Stimulated activated CD8-positive, alpha-beta memory T cell treated with anti-CD3 and anti-CD28 coated beads, Interleukin-7, amount 100 ng/mL, for 4 hours (primary cell): ENCODE measurements at places on chromosomes 1 and 21.

DNA sequence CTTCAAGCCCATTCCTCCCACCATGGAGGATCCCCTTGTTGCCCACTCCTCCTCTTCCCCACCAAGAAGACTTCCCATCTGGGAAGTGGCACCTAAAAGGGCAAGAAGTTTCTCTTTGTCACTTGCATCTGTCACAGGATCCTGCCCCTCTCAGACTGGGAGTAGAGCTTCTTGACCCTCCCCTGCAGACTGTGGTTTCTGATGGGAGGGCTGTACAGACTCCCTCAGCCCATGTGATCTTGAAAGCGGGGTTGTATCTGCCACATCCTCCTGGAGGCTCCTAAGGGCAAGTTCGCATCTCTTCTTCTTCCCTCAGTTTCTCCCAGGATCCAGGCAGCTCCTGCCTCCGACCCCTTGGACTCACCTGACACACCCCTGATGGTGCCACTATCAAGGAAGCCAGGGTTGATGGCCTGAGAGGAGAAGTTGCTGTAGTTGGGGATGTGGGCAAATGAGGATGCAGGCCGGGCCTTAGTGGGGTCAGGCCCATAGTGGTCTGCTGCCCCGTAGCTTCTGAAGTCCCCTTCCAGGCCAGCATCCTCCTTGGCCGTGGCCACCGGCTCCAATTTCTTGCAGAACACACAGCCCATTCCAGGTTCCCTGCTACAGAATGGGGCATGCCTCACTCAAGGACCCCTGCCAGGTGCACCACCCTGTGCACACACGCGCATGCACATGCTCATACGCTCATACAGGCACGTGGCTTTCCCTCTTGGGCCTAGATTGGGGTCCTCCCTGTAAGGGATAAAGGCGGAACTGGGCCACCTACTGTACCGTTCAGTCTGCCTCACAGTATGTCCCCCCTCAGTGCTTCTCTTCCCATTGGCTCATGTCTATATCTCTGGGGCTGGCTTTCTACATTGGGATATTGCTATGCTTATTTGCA is 11.4 kb downstream of the FGR start:
- no peak for DNase-seq

DNA sequence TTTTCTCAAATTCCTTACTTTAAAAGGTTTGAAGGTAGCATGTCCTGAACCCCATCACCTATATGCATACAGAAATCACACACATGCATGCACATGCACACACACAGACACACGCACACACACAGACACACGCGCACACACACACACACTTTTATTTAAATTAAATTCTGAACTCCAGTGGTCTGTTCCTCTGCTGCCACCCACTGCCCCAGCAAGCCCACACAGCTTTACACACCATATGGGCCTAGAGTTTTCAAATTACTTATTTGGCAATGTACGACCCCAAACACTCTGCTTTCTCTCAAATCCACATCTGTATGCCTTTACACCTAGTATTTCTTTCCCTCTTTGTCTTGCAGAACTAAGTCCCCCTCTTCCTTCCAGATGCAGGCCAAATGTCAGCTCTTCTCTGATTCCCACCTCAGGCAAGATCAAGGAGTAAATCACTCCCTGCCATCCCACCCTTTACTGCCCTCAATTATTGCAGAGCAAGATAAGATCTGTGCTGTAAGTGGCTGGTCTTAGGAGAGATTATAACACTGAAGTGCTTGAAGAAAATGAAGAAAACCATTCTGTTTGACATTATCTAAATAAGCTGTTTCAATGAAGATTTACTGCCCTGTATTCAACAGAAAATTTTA is 429.9 kb upstream of the CXADR start:
- no peak for DNase-seq

GRCh38 chr1:115214098-115214497 is 124.0 kb downstream of the NGF start:
- no peak for DNase-seq

DNA sequence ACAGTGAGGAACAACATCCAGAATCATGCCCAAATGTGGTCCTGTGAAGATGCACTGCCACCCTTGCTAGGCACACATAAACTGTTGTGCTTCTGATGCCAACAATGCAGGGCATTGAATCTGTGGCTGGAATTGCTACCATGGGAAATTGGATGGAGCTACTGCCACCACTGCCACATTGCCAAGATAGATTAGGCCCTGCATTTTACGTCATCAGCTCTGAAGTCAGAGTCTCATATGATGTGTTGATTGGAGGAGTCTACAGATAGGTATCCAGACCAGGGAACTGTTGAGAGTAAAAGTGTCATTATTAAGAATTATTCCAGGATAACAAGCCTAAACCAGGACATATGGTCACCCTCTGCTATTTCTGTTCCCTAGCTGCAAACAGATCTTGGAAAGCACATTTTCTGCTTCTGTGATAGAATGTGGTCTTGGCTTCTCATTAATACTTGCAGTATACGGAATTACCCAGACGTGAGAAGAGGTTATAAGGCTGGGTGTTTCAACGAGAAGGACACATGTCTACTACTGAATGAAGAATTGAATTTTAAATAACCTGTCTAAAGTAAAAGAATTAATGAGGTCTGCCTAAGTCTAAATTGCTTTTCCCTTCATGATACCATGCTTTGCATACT is 106.6 kb downstream of the TNNI3K start:
- DNase-seq = no peak

DNA sequence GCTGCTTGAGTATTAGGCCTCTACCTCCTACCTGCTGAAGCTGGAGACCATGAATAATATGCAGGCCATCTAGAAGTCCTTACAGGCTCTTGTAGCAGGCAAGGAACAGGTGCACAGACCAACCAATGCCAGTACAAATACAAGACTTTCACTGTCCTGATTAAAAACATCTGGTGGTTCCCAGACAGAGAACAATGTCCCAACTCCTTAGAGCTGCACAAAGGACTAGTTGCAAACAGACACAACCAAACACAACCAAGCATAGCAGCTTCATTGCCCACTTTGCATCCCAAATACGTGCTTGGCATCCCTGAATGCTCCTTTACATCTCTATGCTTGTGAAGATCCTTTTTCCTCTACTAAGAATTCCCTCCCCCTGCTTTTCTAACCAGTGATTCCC is 98.1 kb upstream of the CXADR start:
- DNase-seq = no peak

DNA sequence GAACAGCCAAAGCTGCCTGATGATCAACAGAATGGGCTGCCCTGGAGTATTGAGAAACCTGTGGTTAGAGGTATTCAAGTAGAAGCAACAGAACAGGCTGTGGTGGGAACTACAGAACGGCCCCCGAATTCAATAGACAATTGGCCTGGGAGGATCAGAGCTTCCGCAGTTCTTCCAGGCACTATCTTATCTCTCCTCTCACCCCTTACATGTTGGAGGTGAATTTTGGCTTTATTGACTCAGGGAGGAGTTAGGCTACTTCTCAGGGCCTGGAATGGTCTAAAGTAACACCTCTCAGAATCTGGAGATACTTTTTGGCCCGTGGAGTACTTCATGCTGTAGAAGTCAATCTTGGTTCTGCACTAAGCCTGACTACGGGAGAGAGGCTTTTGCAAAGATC is 253.0 kb downstream of the PRDM2 start:
- no peak for DNase-seq

- DNase-seq = peak; percentile 73
Measured at GRCh38 chr1:109643385-109644230, 12.3 kb upstream of the GSTM4 start.

DNA sequence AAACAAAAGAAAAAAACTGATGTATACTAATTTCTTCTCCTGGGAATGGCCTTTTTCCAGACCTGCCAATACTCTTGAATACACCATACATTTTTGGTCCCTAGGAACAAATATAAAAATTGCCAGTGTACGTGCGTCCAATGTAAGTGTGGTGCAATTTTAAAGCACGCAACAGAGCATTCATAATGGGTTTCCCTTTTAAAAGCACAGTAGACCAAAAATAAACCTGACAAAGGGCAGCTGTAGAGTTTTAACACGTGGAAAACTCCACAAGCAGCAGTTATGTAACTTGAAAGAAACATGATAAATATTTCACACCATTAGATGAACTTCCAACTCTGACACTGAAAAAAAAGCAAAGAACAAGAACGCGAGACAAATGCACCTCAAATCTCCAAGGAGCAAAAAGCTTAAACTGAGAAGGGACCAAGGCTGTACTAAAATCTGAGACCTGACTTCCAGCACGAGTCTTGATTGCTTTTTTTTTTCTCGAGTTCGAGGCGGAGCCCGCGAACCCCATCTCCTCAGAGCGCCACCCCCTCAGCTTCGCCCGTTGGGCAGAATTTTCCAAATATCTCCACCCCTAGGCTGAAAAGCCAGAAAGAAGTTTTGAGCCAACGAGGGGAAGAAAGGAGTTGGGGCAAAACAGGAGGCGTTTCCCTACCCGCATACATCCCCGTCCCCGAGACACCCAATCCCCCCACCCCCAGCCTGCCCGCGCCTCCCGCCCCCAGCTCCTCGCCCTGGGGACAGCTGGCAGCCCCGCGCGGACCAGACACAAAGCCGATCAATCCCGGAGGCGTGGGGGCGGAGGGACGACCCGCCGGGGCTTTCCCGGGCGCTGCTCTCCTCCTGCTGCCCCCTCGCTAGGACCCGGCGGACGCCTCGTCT is at the start of gene JAM2:
TSS of gene JAM2 (plus strand) at position 599 of the 891 bp plus-strand sequence. CDS start 564 bp downstream, outside the sequence.
- peak; percentile 52 for DNase-seq

DNA sequence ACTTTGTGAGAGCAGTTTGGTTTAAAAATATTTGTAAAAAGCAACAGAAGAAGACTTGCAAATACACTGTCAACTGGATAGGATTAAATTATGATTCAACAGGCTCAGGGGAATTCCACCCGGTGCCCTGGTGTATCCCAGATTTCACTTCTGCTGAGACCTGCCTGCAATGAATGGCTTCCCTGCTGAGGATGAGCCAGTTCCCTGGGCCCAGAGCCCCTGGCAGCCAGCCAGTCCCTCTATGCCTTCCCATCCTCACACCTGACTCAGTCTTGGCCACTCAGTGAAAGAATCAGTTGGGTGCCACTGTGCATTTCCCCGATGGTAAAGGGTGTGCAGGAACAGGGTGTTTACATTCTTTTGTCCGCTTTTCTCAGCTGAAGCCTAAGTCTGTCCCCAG is 64.4 kb downstream of the KCTD3 start:
- no peak for DNase-seq

- no peak for DNase-seq
Measured at GRCh38 chr1:157628773-157629172, 30.9 kb upstream of the FCRL4 start.

DNA sequence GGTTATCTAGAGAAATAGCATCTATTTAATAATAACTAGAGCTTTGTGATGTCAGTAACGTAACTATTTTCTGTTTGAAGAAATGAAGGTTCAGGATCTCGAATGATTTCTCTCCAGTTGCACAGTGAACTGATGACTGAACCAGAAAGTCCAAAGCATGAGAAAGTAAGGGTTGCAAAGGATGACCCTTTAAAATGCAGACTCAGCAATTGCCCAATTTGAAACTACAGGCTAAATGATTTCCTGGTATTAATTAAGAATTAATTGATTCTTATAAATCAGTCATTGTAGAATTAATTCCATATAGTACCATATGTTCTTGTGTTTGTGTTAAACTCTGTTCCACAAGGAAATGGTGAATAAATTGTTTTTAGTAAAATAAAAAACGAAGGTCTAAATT is 318.6 kb downstream of the NFIA start:
- DNase-seq = no peak

GRCh38 chr1:186903374-186904136 is 74.8 kb downstream of the PLA2G4A start:
- DNase-seq = no peak

DNA sequence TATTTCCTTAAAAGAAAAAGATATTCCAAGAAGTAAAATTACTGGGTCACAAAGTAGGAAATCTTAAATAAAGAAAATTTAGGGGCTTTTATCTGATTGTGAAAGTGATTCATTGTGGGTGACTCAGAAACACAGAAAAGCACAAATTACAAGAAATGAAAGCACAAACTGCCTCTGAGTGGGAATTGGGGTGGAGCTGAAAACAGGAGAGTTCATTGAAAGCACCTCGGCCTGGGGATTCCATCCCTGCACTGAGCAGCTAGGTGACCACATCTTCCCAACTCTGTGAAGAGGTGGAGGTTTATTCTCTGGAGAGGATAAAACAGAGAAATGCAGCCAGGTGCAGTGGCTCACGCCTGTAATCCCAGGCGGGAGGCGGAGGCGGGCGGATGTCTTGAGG is 7.4 kb downstream of the GJA4 start:
- no peak for DNase-seq

DNA sequence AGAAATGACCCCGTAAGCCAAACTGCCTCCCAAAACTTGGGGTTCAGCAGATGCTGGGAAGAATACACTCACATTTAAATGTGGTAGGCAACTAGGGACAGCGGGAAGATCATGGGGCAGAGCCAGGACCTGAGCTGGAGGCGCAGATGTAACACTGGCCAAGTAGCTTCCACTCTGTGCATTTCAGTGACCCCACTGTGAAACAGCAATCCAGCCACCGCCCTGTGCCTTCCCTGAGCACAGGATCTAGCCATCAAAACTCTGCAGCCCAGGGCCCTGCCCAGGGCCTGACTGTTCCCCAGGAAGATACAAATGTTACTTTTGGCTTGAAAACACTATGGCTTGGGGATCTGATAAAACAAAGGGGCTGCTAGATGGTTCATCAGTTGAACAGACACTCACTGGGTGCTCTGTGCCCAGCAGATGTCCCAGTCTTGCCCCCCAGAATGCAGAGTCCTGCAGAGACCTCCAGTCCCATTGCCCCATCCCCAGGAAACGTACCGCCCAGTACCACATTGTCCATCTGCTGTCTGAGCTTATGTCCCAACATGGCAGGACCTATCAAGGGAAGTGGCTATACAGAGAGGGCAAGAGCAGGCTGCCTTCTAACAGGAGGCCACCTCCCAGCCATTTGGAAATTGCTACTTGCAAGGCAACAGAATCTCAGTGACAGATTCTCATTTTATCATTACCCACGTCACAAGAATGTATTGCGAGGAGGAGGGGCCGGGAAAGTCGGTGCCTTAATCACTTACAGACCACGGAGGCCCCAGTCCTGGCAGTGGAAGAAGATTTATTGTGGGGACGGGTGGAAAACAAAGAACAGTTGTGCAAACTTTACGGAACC is 124.0 kb downstream of the DMRTB1 start:
- DNase-seq = no peak

GRCh38 chr1:231099311-231099710 is 59.3 kb upstream of the FAM89A start:
- no peak for DNase-seq

- no peak for DNase-seq
Measured at GRCh38 chr21:38780879-38781278, 24.9 kb upstream of the ETS2 start.
